ENCODE measurements at places on chromosomes 6 and 20.

DNA sequence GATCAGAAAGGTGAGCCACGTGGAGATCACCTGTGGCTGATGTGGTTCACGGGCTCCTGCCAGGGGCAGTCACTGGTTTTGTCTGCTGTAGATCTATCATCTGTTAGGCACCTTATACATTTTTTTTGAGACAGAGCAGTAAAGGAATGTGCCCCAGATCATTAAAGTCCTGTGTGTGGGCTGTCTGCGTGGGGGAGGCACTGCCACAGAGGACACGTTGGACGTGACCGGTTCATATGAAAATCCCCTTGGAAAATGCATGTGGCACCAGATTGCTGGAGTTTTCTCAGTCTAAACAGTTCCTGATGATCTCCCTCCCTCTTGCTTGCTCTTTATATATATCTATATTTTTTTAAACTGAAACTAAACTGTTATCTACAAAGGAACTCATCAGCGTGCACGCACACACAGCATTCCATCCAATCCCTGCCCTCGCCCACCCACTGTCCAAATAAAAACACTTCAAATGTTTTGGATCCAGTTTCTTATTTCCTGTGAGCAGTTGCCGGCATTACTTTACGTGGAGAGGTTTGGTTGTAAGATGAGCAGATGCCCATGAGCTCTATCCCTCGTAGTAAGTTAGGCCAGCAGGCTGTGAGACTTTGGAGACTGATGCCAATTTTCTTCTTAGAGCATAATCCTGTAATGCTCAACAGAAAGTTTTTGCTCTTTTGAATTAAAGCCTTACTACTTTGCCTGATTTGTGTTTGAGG lies 161.6 kb upstream of the EXOC2 start:
- DNase-seq = no peak

DNA sequence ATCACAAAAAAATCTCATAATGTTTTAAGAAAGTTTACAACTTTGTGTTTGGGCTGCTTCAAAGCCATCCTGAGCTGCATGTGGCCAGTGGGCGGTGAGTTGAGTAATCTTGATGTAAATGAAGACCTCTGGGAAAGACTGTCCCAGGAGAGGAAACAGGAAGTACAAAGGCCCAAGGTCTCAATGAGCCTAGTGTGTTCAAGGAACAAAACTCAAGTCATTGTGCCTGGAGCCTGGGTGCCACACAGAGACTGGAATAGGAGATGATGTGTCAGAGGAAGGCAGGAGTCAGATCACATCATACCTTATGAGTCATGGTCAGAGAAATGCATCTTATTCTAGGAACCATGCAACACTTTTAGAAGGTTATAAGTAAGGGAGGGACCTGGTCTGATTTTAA lies 51.5 kb downstream of the COL19A1 start:
- no peak for DNase-seq

DNA sequence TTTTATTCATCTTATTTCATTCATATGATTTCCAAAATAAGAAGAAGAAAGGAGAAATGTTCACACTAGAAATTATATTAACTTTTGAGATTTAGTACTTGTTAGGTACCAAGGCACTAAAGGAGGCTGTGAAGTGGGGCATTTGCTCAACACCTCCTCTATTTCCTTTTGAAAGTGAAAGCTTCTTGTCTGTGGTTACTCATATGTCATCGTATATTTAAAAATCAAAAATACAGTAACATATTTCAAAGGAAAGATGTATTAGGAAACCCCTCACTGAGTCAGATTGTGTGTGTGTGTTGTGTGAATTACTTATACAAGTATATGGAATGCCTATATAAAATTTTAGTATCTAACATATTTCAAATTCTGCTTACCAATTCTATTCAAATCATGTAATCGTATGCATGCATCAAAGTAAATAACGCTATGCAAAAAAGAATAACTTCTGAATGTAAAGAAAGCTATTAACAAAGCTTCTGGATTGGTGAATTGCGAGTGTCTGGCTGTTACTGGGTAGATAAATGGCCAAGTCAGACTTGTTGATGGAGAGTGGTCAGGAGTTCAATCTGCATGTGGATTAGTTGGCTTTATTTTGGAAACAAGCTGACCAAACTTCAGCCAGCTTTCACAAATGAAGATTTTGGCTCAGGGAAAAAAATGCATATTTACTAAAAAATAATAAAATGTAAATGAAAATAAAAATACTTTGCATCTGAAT lies 70.9 kb downstream of the PACRG start:
- DNase-seq = no peak

- DNase-seq = no peak
Observed at GRCh38 chr6:137102851-137103492, 58.2 kb upstream of the IL20RA start.

DNA sequence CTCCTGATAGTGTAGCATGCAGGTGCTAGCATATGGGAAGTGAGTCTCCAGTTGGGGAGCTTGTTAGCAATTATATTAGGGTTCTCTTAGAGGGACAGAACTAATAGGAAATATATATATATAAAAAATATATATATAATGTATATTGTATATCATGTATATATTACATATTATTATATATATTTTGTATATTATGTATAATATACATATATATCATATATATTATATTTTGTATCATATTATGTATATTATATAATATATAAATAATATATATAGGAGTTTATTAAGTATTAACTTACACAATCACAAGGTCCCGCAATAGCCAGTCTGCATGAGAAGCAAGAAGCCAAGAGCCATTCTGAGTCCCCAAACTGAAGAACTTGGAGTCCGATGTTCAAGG lies 84.2 kb downstream of the CDYL start:
- no peak for DNase-seq

GRCh38 chr6:90446164-90446563 lies 140.7 kb downstream of the MAP3K7 start:
- no peak for DNase-seq

GRCh38 chr6:12436683-12437082 lies 146.5 kb downstream of the EDN1 start:
- DNase-seq = no peak

DNA sequence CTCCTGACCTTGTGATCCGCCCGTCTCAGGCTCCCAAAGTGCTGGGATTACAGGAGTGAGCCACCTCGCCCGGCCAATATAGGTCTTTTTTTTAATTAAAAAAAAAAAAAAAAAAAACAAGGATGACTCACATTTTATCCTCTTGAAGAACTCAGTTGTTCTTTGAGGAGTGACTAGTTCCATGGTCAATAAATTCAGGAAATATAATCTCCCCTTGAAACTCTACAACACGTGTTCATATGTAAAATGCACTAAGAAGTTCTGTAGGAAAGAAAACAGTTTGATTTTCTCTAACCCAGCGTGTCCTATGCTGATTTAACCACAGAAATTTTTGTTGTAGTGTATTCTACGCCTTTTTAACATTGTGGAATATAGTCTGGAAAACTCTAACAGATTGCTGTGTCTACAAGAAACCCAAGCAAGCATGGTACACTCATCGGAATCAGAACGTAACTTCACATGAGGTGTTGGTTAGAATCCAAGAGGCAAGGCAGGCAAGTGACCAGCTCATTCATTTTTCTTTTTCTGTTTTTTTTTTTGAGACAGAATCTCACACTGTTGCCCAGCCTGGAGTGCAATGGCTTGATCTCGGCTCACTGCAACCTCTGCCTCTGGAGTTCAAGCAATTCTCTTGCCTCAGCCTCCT lies 79.0 kb upstream of the ZNF217 start:
- DNase-seq = no peak

GRCh38 chr20:17664025-17664633 lies 17.9 kb downstream of the RRBP1 start:
- no peak for DNase-seq

DNA sequence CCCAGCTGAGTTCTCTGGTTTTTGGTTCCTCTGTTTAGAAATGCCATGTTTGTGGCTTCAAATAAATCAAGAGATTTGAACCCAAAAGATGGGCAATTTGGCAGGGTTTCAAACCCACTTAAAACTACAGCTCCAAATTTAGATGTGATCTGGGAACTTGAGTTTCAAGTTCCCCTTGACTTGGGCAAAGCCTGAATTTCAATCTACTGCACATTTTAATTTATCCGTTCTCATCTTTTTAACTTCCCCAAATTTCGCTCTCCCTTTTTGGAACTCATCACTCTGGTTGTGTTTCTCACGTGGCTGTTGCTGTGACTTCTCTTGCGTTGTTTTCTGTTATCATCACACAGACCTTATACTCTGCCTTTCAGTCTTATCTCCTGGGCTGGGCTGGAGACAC lies 230.9 kb downstream of the CDC5L start:
- DNase-seq = no peak

- no peak for DNase-seq
Observed at GRCh38 chr6:170553534-170554012, 466 bp upstream of the PSMB1 start.

GRCh38 chr20:23334111-23334510 lies 16.5 kb upstream of the NXT1 start:
- no peak for DNase-seq

- no peak for DNase-seq
Observed at GRCh38 chr20:23143098-23143497, 57.0 kb upstream of the CD93 start.

DNA sequence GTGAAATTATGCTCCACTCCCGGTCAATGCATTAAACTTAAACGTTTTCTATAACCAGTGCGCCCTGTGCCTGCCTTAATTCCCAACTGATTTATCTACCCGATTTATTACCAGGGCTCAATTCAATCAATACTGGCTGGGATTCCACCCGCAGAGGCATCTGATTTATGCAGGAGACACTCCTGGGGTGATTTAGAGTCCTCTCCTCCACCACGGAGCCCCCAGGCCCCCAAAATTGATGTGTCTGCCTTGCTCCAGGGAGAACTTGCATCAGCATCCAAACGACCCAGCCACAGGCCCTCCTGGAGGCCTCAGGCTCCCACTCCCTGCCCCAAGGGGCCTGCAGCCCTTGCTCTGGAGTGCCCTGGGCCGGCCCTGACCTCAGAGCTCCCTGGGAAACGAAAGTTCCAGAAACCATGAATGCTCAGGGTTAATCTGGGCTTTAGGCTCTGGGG lies 29.5 kb downstream of the ANKRD60 start:
- no peak for DNase-seq

DNA sequence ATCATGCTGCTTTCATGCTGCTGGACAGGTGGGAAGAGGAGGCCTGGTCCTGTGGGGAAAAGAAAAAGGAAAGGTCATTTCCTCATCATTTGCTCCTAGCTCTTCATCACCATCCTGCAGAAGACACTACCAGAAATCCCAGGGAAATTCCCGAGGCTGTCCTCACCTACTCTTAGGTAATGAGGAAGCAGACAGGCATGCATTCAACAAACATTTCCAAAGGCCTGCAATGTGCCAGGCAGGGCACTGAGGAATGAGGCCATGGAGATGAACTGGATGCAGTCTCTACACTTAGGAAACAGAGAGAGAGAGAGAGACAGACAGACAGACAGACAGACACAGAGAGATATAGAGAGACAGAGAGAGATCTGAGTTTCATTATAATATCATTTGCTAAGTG lies 83.0 kb upstream of the MRPS10 start:
- DNase-seq = no peak

DNA sequence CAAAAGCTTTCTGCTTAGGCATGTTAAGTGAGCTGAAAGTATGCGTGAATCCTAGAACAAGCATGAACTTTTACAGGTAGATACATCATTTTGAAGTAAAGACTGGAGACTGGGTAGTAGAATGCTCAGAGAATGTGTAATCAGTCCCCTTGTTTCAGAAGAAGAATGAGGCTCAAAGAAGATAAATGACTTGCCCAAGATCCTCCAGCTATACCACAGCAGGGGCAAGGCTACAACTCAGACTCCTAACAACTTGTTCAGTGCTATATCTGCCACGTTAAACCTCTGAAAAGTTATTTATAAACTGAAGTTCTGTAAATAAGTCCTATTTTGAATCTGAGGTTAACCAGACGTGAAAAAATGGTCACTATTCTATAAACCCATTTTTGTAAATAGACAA lies 2.9 kb downstream of the RIPOR2 start:
- no peak for DNase-seq

DNA sequence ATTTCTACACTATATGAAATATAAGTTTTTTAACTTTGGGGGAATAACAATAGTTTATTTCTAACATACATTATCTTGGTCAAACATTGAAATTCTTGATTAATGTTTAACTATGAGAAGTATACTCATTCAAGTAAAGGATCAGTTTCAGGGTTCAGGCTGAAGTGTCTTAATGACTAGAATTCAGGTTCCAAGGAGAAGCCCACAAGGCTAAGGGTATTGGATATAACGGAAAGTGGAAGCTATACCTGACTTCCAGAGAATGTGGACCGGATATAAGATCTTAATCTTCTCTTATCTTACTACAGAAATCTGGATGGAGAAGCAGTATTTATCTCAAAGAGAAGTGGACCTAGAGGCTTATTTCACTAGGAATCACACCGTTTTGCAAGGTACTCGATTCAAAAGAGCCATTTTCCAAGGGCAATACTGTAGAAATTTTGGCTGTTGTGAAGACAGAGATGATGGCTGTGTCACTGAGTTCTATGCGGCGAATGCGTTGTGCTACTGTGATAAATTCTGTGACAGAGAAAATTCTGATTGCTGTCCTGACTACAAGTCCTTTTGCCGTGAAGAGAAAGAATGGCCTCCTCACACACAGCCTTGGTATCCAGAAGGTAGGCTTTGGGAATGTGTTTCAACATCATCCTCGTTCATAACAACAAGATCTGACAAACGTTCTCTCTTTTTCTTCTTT lies at the start of gene TINAG:
Gene TINAG, plus strand, starts transcription at position 153 of the 697 bp plus-strand sequence. Its CDS starts 110 bp downstream, at position 263.
- no peak for DNase-seq
